ENCODE measurements at places on chromosomes 11 and 22.
A peak's percentile ranks its signal among the peaks of the same experiment; 100 is the strongest.

DNA sequence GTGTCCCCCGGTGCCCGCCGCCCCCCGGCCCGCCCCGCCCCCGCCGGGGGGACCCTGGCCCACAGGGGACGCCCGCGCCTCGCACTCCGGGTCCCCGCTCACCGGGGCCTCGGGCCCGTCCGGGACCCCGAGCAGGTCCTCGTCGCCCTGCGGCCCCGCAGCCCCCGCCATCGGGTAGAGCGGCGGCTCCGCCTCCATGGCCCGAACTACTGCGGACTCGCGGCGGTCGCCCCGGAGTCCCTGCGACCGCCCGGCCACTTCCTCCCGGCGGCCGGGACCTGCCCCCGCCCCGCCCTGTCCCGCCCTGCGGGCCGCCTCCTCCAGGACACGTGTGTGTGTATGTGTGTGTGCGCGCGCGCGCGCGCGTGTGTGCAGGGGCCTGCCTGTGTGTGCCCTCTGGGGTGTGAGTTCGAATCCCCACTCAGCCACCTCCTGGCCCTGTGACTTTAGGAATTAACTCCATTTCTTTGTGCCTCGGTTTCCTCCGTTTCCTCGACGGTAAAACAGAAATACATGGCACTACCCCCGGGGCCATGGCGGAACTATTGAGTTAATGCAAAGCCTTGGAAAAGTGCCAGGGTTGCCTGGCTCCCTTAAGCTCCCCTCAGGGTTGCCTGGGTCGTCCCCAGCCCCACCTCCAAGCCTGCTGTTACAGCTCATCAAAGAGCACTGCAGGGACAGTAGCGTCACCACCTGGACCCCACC lies at the start of gene UNC93B1:
Gene UNC93B1, minus strand, starts transcription at position 252 of the 705 bp plus-strand sequence. Its CDS starts 54 bp downstream, at position 198.
- no peaks in the 10 kb centered on the region for H3K27me3 ChIP-seq
- DNase-seq: peak; percentile 87
- H3K4me1 ChIP-seq: peaks cover 23% of the 10 kb centered on the region
- peak within 1 kb of the TSS; percentile 73 for H3K27ac ChIP-seq

DNA sequence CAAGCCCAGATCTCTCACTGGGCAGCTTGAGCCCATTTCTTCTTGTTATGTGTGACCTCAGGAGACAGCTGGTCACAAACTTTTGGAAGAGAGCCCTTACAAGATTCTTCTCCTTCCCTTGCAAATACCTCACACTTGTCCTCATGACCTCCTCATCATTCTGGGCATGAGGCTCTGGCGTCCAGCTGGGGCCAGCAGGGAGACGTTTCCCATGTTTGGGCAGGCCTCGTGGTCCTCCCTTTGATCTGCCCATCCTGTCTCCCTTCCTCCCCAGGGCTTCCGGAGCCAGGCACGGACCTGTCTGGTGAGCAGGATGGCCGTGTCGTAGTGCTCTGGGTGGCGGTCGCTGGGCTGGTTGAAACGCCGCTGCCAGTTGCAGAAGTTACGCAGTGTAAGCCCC lies 9.7 kb downstream of the ADAMTS8 start:
- peaks cover 3% of the 10 kb centered on the region for H3K4me1 ChIP-seq
- H3K27ac ChIP-seq: no peak overlapping the region
- H3K4me3 ChIP-seq: no peak overlapping the region

DNA sequence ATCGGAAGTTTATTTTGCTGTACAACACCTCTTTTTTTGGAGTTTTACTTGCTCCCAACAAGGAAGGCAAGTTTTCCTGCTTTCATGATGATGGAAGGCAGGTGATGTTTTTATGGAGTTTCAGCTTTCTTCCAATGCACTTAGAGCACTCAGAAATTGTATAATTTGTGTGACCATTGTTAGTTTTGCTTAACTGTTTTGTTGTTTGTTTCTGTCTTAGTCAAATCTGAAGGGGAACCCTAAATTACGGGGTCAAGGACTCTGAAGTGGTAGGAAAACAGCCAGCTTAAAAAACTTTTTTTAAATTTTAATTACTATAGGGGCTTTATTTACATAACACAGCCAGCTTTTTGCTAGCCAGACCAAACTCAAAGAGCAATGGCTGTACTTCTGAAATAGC lies 14.7 kb downstream of the APOL6 start:
- no peaks in the 10 kb centered on the region for H3K27me3 ChIP-seq
- H3K4me3 ChIP-seq: no peak overlapping the region
- peak overlapping the region; percentile 84 for H3K27ac ChIP-seq
- no peak for DNase-seq
- H3K4me1 ChIP-seq: peaks cover 59% of the 10 kb centered on the region

DNA sequence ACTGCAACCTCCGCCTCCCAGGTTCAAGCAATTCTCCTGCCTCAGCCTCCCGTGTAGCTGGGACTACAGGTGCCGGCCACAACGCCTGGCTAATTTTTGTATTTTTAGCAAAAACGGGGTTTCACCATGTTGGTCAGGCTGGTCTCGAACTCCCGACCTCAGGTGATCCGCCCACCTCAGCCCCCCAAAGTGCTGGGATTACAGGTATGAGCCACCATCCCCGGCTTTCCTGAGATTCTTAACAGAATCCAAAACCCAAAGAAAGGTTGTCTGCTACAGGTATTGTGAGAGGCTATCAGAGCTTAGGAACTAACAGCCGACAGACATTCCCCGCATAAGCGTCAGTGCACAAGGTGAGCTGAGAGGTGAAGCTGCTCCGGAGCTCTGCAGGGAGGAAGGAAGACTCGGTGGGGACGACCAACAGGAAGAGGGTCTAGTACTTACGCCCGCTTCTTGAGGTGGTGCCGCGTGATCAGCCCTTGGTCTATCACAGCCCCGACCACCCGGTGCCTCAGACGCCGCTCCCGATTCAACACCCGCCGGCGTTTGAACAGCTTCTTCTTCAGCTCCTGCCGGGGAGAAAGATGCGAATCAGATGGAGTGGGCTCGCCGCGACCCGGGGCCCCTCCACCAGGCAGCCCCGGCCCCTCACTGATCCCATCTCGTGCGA lies 470 bp downstream of the C11orf98 start:
- H3K27me3 ChIP-seq: peaks cover 2% of the 10 kb centered on the region
- H3K36me3 ChIP-seq: peaks cover 62% of the 10 kb centered on the region
- H3K4me1 ChIP-seq: peaks cover 47% of the 10 kb centered on the region
- peak overlapping the region; percentile 99 for H3K4me3 ChIP-seq
- DNase-seq: peak; percentile 61
- peak overlapping the region; percentile 99 for H3K27ac ChIP-seq

Data from activated naive CD8-positive, alpha-beta T cell treated with anti-CD3 and anti-CD28 coated beads, Interleukin-2, amount 50 U/mL, for 24 hours (primary cell).